ENCODE measurements at places on chromosomes 5 and 9. TPM values are rescaled to one million over a fixed set of nuclear protein-coding genes. Genes with fewer than 3 reads are reported as not detected.

Gene TERT
- not detected for total RNA-seq

Gene LAMC3
- 0.30 TPM for total RNA-seq

Gene TAS2R1
- not detected for total RNA-seq

Gene ANKRD34B
- total RNA-seq, result not detected

Gene TRPM3
- total RNA-seq, result 11.9 TPM

Gene MLANA
- total RNA-seq, result not detected

Gene PDGFRB
- 52.9 TPM for total RNA-seq

Gene SLC22A4
- 1.5 TPM for total RNA-seq

Gene IFNA2
- not detected for total RNA-seq

Gene SEMA6A
- 0.08 TPM for total RNA-seq

Gene HNRNPAB
- total RNA-seq, result 60.7 TPM
